NCI-H2081 treated with DMSO at 0.1 percent for 48 hours (cell line): ENCODE measurements at places on chromosomes 6 and 20.

DNA sequence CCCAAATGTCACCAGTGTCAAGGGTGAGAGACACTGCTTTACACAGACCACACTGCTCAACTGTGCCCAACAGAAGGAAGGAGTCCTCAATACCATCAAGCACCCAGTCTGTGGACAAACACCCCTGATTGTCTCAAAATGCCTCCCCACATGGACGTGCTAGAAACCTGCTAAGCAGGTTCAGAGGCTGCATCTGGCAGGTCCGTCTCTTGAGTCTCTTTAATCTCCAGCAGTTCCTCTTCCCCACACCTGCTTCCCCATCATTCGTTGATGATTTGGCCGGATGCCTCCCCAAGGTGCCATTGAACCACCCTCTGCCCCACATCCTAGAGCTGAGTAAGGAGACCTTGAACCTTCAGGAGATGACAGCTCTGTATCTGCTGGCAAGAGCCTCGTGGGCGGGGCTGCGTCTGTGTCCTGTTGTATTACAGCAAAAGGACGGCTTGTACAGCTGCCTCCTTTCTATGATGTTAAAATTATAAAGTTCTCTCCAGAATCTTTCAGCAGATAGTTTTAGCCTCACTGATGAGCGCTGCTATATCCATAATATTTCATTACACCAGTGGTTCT lies 179.2 kb downstream of the PREX1 start:
- no peak for DNase-seq

GRCh38 chr6:149194820-149195558 lies 122.5 kb upstream of the TAB2 start:
- no peak for DNase-seq

DNA sequence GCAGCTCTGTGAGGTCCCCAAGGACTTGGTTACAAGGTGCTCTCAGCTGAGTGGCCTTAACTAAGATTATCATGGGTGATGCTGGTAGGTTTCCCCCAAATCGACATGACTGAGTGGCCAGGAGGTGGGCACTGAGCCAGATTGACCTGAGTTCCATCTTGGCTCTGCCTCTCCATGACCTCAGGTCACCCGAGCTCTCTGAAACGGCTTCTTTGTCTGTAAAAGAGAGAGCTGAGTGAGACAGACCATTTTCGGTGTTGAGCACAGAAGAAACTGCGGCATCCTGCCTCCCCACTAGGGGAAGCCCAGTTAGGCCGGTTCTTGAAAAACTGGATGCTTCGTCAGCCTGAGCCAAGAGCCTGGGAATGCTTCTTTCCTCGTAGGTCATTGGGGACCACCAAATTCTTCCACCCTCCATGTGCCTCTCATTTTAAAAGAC lies 14.1 kb upstream of the STX16 start:
- no peak for DNase-seq

DNA sequence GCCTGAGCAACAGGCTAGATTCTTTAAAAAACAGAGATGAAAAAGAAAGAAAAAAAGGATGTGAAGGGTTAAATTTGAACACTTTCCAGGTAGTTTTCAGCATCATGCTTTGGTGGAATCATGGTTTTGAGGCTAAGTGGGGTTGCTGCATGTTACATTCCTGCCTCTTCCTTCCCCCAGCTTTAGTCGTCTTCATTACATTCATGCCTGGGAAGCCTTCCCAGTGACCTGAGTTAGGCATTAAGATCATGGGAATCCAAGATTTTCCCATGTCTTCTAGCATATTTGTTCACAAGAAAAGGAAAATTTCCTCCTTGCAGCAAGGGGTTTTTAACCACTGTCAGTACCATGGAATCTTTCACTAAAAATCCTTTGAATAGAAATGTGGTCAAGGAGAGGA lies 12.0 kb downstream of the TPX2 start:
- DNase-seq = no peak

- no peak for DNase-seq
Observed at GRCh38 chr6:16894301-16894700, 133.0 kb upstream of the ATXN1 start.

- DNase-seq = no peak
Observed at GRCh38 chr20:35776513-35777101, 4.8 kb downstream of the PHF20 start.

DNA sequence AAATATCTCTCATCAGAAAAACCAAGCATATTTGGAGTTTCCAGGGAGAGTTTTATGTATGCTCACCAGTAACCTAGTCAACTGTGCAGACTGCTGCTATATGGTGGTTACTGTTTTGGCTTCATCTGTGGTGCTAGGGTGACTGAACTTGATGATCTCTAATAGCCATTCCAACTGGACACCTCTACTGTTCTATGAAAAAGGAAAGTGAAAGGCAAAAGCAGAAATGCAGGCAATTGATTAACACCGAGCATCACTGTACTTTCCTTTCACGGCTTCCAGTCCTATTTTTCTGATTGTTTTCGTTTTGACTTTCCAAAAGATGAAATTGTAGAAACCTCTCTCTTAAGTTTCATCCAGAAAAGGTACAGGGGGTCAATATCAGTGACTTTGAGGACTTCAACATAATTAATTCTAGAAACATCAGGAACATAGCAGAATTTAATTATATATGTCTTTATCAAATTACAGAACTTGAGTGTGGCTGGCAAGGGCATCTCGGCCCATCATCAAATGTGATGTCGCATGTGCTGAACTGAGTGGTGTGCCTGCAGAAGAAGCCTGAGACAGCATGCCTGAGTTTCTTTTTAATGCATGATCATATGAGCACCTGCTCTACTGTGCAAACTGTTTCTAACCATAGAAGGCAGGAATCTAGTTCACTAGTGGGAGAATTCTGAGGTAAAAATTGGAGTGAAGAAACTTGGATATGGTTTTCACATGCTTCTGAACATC lies 464.3 kb upstream of the FLRT3 start:
- DNase-seq = no peak

DNA sequence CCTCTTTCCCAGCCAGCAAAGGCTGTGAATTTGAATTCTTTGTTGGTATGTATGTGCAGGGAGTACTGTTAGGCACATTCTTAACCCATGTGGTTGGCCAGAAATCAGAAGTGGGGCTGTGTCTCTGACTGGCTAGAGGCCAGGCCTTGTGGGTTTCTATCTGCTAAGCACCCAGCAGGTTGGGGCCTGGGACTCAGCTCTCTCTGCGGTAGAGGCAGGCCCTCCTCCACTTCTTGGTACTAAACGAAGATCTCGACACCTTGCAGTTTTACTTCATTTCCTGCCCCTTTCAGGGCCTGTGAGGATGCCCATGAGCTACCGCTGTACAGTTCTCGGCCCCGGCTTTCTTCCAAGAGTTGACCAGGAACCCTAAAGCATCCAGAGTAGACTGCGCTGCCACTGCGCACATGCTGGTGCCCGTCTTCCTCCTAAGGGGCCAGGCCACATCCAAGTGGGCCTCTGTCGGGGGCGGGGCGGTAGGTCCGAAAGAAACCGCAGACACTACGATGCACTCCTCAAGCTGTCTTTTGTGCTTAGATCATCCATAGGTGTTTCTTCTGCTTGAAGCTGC lies 51.1 kb downstream of the TCP11 start:
- no peak for DNase-seq

DNA sequence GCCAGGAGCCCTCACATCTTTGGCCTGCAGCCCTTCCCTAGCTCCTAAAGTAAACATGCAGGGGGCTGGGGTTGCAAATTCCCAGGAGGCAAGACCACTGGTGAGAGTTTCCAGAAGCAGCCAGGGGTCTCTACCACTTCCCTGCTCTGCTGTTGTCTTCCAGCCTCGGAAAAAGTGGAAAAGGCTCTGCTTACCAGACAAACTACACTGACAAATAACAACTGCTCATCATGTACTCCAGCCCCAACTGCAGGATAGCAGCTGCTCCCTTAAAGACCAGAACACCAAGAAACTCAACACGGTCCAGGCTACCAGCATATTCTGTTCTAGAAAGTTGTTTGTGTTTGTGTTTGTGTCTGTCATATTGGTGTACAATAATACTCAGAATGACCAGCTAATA lies 187.5 kb upstream of the MARCKS start:
- no peak for DNase-seq
